ENCODE measurements at places on chromosomes 4 and X. TPM values are rescaled to one million over a fixed set of nuclear protein-coding genes. Genes with fewer than 3 reads are reported as not detected.

The SLAIN2 gene
- total RNA-seq: 79.0 TPM

The LDOC1 gene
- 35.7 TPM for total RNA-seq

The CYBB gene
- total RNA-seq: 18.9 TPM

The PNMA6F gene
- not detected for total RNA-seq

The CHM gene
- total RNA-seq: 25.1 TPM

The NUDT10 gene
- 0.44 TPM for total RNA-seq

The SHISA3 gene
- total RNA-seq: 4.8 TPM

The FMR1 gene
- total RNA-seq: 49.7 TPM

The TRIM61 gene
- total RNA-seq: 1.2 TPM

The ODAPH gene
- not detected for total RNA-seq

The ELOVL6 gene
- total RNA-seq: 2.1 TPM

The RRH gene
- 1.6 TPM for total RNA-seq

The RRAGB gene
- 38.5 TPM for total RNA-seq

The SYTL4 gene
- total RNA-seq: 18.8 TPM

The XAGE1B gene
- total RNA-seq: not detected

The TRMT2B gene
- 32.8 TPM for total RNA-seq

The TMEM47 gene
- total RNA-seq: 28.5 TPM

The MAGED4 gene
- total RNA-seq: 29.3 TPM

The NEXMIF gene
- total RNA-seq: 2.0 TPM

The RHOXF1 gene
- total RNA-seq: not detected

The TMEM255A gene
- total RNA-seq: 2.9 TPM

The HERC6 gene
- total RNA-seq: 14.0 TPM

The CFI gene
- 31.1 TPM for total RNA-seq

The STK32B gene
- 1.9 TPM for total RNA-seq

All from thyroid gland (tissue), 4 donors.